SK-N-SH treated with all-trans-retinoic acid at 6 μM for 48 hours (cell line): ENCODE measurements at places on chromosomes 5 and 9.

GRCh38 chr5:125699860-125700259, 723.3 kb upstream of the GRAMD2B start:
- no peak for ATAC-seq

- no peak for ATAC-seq
Observed at GRCh38 chr5:149711338-149711737, 18.8 kb upstream of the PPARGC1B start.

DNA sequence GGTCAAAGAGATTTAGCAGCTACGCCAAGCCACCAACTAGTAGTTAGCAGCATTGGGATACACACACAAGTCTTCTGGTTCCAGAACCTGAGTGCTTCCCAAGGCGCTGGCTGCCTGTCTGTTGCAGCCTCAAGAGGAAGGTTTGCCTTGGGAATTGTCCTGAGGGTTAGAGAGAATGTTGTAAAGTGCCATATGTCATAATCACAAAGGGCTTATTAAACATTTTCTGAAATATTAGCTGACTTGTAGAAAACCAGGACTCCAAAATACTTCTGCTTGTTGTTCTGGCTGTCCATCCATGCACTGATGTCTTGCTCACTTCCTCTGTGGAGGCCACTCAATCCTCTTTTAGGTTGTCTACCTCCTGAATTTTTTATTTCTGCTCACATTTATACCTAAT, 46.3 kb downstream of the SLC36A1 start:
- no peak for ATAC-seq

DNA sequence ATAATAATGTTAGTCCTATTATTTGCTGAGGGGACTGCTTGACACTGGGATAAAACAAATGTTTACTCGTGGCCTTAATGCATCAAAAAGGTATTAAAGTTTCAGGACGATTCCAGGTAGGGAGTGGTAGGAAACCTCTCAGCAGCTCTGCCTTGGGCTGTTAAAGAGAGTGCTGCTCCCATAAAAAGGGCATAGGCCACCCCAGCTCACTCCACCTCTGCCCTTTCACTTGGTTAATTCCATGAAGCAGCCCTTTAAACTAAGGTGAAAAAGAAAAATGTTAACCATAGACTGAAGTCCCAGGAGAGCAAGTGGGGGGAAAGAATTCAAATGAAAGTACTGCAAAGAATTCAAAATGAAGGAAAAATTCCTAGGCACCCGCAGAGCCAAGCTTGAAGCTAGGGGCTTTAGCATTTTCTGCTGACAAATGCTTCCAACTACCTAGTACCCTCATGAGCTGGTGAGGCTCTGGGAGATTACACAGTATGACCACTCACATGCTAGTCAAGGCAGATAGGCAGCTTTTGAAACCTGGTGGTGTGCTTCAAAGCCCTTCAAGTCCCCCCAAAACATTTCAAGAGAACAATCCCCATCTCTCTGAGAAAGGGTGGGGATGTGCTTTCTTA, 8.5 kb downstream of the KLF9 start:
- no peak for ATAC-seq
